ENCODE measurements at places on chromosomes 7 and 10.
A peak's percentile ranks its signal among the peaks of the same experiment; 100 is the strongest.

DNA sequence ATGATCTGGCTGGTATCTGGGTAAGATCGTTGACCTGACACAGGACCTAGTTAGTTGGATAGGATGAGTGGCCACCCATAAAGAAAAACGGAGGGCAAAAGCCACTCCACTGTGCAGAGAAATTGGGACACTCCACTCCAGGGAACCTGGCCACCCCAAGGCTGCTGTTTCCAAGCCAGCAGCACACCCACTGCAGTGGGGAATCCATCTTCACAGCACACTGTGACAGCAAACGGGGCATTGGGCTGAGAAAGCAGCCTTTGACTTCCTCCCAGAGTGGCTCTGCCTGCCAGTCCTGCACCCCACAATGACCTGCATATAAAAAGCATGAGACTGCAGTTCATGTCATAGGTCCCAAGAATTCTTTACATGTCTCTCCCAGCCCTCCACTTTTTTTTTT, 52.9 kb downstream of the MTPN start:
- no peak for DNase-seq

DNA sequence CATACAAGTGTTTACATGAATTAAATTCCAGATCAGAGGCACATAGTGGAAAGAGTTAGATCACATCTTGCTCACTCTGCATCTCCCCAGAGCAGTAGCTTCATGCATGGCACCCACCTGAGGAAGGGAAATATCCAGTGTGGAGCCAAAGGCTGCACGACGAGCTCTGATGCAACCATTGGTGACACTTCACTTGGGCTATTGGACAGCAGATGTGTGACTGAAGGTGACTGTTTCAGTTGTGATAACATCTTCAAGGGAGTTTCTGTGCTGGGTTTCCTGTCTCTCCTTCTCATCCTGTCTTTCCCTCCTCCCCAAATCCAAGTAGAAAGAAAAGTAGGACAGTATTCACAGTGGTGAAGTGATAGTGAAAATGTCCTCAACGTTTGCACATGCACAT, 115.0 kb downstream of the TAF3 start:
- DNase-seq, result no peak

DNA sequence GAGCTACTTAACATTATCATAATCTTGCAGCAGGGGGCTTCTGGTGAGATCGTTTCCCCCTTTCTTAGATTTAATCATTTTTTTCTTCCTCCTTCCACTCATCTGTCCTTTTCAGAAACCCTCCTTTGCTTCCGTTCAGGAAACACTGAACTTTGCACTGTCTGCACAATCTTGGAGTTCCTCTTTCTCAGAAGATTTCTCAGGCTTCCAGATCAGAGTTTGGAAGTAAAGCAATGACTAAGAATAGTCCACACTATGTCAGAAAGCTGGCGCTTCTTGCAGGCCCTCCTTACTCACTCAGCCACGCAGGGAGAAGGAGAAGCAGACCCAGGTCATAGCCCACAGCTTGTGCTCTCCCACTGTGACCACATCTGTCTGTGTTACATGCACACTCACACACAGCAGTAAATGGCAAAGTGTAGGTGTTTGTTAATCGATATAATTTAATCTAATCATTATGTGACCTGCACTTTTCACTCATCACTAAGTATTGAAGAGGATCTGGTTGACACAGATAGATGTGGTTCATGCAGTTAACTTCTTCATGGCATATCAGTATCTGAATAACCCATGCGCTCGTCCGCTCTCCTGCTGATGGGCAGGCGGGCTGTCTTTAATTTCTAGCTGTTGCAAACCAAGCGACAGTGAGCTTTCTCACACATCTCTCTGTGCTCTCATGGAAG, 30.2 kb downstream of the ALOX5 start:
- DNase-seq, result no peak

DNA sequence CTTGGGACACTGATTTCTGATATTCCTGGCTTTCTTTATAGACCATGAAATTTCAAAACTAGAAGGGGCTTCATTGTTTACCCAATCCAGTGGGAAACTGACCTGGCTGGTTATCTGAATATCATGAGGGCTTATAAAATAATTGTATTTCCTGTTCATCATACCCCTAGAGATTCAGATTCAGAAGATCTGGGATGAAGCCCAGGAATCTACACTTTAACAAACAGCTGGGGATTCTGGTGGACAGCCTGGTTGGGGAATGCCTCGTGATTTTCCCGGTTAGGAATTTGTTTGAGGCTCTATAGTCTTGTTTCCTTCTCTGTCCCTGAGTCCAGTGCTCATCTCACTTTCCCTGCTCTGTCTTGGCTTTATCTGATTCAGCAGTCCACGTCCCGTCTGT, 110.3 kb downstream of the ADRA2A start:
- no peak for DNase-seq

DNA sequence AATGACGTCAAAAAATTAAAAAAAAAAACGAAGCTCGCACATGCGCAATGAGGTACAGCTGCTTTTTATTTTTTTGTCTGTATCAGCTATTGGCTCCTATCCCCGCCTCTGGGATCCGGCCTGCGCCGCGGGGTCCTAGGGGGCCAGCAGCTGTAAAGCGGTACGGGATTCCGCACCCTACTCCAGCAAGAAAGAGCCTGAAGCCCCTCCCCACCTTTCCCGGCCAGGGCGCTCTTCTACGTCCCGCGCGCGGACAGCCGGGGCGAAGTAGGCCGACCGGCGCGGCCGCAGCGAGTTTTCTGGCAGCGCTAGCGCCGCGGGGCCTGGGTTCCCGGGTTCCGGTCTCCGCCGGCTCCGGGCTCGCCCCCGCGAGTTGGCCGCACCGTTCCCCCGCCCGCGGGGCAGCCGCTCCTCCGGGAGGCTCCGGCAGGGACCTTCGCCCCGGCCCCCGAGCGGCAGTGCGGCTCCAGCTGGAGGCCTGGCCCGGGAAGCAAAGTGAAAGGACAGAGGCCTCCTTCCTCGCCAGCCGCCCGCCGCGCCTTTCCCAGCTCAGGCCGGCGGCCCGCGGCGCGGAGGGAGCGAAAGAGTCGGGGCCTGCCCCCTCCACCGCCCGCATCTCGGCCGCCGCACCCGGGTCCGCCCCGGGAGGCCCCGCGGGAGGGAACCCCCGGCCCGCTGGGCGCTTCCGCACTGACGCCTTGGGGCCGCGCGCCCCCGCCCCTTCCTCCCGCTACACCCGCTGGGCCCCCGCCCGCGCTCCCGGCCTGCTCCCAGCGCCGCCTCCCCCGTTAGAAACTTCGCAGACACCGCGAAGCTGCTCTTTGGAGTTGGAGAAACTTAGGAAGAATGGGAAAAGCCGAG, 4.7 kb upstream of the SPAG6 start:
- DNase-seq, result peak; percentile 66

- peak; percentile 72 for DNase-seq
Measured at GRCh38 chr7:31882187-31882586, 188.0 kb downstream of the PDE1C start.

GRCh38 chr10:1400101-1401070, 336.9 kb downstream of the ADARB2 start:
- no peak for DNase-seq
